Uterus (tissue), 4 donors: ENCODE measurements at places on chromosomes 1 and 21.

DNA sequence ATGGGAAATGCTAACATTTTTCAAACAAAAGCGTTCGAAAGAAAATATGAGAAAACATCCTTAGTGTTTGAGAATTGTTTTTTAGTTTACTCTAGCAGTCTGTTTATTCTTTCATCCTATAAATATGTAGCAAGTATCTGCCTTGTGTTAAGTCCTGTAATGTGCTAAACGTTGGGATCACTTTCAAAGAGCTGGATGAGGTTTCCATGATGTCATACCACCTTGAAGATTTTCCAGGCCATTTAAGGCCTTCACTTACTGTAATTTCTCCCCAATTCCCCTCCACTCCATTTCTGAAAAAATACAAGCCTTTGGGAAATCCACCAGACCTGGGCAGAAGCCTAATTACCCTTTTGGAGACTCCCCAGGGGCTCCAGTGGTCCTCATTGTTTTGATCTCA, 24.2 kb upstream of the CTBS start:
- DNase-seq, result no peak

DNA sequence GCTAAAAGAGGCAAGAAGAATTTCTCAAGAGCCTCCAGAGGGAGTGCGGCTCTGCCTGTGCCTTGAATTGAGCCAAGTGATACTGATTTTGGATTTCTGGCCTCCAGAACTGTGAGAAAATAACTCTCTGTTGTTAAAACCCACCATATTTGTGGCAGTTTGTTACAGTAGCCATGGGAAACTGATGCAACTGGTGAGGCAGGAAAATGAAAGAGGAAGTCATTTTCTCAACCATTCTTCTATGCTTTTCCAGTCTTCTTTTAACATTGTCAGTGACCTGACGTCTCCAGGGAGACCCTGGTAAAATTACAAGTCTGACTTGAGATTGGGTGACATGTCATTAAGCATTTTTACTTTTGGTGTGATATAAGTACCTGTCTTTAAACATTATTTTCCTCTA, 5.8 kb downstream of the OR6P1 start:
- DNase-seq, result no peak

DNA sequence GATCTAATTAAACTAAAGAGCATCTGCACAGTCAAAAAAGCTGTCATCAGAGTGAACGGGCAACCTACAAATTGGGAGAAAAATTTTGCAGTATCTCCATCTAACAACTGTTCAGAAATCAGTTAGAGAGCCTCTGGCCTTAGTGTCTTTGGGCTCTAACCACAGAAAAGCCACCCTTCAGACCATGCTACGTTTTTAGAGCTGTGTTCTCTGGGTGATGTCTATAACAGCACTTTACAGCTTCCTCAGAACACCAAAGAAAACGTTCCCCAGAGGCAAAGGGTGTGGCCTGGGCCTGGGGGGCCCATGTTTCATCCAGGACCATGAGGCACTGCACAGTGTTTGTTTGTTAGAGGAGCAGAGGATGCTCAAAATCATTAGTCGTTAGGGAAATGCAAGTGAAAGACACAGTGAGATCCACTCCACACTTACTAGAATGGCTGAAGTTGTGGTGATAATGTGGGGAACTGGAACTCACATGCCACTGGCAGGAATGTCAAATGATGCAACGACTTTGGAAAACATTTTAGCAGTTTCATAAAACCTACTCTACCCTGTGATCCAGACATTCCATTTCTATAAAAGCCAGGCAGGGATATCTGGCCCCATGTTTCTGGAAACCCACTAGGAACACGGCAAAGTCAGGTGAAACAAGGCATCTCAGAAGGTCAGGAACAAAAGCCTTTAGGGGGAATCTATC, 250.4 kb upstream of the HOOK1 start:
- no peak for DNase-seq

GRCh38 chr1:29557066-29557465, 320.7 kb downstream of the PTPRU start:
- DNase-seq, result no peak

DNA sequence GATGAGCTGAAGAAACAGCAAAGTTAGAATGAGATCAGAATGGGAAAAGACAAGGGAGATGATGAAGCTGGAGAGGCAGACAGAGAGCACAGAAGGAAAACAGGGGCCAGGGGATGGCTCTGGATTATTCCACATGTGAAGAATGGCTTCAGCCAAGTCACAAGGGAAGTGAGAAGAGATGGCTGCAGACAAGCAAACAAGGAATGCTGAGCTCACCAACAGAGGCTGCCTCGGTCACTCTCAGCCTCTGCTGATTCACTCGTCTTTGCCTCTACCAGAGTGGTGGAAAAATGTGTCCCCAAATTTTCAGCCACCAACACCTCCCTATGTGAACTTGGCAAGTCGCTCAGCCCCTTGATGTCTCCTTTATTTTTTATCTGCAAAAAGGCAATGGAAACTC, 46.7 kb downstream of the TRABD2B start:
- no peak for DNase-seq

DNA sequence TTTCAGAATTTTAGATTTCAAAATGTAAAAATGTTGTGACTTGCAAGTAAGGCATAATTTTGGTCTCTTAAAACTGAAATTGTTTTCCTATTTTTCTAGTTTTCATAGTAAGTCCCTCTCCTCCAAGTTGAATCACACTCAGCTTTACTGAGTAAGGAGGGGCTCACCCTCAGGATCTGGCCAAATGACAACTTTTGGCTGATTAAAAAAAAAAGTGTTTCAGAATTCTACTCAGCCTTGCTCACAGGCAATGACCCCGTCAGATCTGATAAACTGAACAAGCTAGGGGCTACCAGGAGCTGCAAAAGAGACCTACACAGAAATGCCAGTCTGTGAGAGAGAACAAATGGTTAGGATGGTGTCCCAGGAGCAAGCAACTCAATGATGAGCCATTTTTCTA, 159.8 kb downstream of the PBX1 start:
- no peak for DNase-seq
